NCI-H345 (cell line): ENCODE measurements at places on chromosomes 4 and X.

- DNase-seq: no peak
These were observed 548.9 kb downstream of the PPP4R3C start for GRCh38 chrX:26914232-26914631.

GRCh38 chr4:109701566-109702410 is 1.5 kb downstream of the CASP6 start:
- DNase-seq: no peak

- DNase-seq: no peak
These were observed 4.2 kb upstream of the ERVMER34-1 start for GRCh38 chr4:52755426-52755825.

- DNase-seq: no peak
These were observed 601.7 kb upstream of the GRIA3 start for GRCh38 chrX:122582280-122582974.

DNA sequence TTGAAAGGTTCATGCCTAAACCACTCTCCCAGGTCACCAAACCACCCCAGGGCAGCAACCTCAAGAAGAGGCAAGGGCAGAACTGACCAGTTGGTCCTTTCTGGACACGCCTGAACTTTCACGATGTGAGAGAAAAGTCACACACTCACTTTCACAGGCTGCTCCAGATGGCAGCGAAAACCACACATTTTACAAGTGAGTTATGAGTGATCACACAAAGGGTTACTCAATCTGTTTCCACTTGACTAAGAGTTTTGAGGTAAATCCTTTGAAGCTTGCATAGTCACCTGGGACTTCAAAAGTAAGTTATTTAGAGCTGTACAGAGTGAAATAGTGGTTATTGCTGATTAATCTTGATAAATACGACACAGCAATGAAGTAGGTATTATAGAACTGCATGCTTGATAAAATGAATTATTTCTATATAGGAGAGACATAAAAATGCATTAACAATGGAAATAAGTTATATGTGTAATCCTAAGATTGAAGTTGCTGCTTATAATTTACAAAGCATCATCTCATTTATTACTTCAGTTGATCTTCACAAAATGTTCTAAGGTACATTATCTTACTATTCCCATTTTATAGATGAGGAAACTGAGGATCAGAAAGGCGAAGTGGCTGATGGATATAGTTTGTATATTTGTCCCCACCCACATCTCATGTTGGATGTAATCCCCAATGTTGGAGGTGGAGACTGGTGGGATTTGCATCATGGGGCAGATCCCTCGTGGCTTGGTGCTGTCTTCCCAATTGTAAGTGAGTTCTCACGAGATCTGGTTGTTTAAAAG is 103.0 kb upstream of the KLF3 start:
- no peak for DNase-seq

GRCh38 chrX:103376118-103376978 is at the start of gene BEX3:
Gene BEX3, plus strand, starts transcription at chrX:103376538. Its CDS starts 984 bp downstream, at chrX:103377522.
- DNase-seq: peak; percentile 67

GRCh38 chr4:180150818-180151217 is 2092.4 kb upstream of the TENM3 start:
- no peak for DNase-seq

DNA sequence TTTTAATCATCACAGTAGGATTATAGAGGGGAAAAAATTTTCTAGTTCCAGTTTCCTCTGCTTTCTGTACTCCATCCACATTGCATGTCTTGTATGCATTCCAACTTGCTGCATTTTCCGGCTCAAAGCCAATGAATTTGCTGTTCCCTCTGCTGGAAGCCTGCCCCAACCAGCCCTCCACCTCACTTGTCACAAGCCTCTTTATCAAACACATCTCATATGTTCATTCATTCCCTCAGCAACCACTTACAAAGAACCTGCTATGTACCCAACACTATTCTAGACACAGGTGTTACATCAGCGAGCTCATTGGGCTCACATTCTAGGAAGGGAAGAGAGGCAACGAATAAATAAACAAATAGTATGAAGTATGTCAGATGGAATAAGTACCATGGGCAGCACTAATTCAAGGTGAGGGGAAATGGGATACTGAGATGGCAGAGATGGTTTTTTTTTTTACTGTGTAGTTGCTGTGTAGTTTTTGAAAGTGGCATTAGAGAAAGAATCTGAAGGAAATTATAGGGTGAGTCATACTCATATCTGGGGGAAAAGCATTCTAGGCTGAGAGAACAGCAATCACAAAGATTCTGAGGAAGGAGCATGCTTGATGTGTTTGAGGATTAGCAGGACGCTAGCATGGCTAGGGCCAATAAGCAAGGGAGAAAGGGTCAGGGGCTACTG is 332.5 kb downstream of the PDGFC start:
- peak; percentile 78 for DNase-seq

- no peak for DNase-seq
These were observed 135.2 kb downstream of the ARSF start for GRCh38 chrX:3176439-3176820.

DNA sequence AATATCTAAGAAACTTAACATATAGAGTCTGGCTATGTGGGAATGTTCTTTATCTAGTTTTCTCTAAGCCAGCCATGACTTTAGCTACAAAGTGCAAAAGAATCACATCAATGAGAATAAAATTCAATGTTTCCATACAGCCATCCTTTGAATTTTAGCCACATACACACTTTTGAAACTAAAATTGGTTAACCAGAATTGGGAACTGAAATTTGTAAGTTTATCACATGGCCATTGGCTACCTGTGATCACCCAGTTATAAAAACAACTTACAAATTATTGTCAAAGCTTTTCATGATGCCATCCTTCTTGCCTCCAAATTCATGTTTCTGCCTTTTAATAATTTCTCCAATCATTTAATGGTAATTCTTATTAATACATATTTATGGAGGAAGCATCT is 49.9 kb downstream of the PAK3 start:
- DNase-seq: no peak

- no peak for DNase-seq
These were observed 19.3 kb downstream of the DCTD start for GRCh38 chr4:182897601-182898478.

DNA sequence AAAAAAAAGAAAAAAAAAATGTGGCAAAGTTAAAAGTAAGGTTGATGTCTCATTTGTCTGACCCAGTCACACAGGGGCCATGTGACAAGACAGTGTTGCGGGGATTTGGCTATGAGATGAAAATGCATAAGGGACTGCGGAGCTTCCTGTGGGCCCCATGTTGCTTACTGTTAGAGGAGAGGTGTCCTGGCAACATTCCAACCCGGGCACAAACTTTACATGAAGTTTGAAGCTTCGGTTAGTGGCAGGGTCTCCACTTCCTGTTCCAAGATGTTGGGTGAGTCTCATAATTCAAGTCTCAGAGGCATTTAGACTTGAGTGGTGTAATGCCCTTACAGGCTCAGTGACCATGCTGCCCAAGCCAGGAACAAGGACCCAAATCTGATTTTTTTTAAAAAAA is 111.3 kb downstream of the MAML3 start:
- DNase-seq: no peak

DNA sequence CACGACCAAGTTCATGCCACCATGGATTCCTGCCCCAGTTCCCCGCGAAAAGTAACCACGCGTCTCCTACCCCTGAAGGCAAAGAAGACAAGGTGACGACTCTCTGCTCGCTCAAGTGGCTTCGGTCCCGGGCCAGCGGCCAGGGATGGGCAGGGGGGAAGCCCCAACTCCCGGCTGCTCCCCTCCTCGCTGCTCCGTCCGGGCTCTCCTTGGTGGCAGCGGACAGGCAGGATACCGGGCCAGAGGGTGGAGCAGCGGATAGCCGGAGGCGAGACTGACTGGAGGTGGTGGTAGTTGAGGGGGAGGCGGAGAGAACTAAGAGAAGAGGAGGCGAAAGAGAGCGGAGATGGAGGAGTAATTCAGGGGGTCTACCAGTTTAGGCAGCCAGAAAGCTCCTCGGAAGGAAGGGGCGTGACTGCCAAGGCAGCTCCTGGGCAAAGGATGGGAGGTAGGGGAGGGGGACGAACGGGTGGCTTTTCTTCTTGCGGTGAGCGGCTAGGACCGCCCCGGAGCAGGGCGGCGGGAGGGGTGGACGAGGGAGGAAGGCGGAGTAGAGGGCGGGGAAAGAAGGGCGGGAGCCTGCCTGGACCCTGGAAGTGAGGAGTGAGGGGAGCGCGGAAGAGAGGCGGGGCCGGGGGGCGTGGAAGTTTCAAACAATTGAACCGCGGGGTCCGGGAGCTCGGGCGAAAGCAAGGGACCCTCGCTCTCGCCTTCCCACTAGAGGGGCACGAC is at the start of gene AMOT:
Gene AMOT, minus strand, starts transcription at position 450 of the 732 bp plus-strand sequence. CDS start 17,705 bp downstream, outside the sequence.
- DNase-seq: peak; percentile 91

DNA sequence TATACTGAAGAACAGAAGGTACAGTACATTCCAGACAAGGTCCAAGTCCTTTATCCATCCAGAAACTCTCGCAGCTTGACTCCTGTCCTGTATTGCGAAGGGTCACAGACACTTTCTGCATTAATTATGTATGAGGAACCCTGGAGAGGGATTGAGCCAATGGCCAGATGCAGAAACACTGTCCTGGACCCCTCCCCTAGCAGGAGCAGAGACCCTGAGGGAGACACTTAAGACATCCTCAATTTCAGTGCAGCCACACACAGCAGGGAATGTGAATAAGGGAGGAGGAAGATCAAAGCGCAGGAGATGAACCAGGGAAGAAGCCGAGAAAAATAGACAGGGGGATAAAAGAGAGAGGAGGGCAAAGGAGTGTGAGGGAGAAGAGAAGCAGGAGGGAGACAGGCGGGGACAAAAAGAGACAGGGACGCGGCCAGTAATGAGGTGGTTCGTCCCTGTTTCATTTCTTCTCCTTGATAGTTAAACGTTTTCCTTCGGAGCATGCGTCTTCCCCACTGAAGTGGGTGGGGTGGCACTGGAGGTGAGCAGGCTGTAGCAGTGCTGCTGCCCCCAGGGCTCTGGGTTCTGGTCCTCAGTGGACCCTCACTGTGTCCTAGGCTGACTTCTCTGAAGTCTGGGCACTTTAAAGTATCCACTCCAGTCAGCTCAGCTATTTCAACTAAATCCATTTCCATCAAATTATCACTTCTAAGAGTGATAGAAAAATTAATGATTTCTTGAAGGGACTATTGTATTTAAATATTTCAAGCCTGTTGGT is 356.4 kb upstream of the NOCT start:
- no peak for DNase-seq

- no peak for DNase-seq
These were observed at the start of gene HSD17B13 for GRCh38 chr4:87322754-87323153. Gene HSD17B13, minus strand, starts transcription at chr4:87322882. Its CDS starts 41 bp downstream, at chr4:87322841.

- DNase-seq: no peak
These were observed 24.3 kb downstream of the IRF2 start for GRCh38 chr4:184450045-184450444.

DNA sequence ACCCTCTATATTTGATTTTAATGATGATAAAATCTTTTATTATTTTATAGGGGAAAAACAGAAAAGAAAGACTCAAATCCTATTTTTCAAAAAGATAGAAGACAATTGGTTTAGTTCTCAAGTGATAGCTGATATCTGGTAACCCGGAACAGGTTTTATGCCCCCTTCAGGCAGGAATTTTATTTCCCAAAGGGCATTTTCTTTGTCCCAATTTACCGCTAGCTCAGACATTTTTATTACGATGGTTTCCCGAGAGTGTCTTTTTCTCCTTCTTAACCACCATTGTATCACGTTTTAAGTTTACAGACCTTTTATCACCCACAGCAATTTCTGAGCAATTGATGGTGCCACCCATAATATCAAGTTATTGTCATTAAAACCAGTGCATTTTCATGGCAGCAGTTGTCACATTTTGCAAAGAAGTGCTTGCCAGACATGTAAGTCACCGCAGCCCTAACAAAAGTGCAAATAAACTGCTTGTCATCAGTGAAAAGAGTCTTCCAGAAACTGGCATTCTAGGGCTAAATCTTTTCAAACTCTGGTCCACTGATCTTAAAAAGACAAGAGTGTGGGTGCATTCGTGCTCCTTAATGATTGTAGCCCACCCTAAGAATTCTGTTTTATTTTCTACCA is 204.8 kb upstream of the VCX start:
- no peak for DNase-seq

DNA sequence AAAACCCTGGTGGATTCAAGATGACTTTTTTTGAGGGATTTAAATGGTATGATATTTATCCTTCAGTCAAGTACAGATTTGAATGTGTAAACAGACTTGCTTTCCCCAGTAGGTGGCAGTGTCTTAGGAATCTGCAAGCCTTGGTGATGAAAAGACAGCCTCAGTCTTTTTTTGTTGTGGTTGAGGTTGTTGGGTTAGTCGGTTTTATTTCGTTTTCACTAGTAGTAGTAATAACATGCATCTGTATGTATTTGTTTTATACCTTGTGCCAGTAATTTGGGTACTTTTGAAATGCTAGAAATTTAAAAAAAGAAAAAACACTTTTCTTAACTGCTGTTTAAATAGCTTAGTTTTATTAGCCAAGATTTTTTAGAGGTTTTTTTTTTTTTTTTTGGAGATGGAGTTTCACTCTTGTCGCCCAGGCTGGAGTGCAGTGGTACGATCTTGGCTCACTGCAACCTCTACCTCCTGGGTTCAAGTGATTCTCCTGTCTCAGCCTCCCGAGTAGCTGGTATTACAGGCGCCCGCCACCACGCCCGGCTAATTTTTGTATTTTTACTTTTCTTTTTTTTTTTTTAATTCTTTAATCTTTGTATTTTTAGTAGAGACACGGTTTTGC is 39.2 kb downstream of the COPS4 start:
- DNase-seq: peak; percentile 38

DNA sequence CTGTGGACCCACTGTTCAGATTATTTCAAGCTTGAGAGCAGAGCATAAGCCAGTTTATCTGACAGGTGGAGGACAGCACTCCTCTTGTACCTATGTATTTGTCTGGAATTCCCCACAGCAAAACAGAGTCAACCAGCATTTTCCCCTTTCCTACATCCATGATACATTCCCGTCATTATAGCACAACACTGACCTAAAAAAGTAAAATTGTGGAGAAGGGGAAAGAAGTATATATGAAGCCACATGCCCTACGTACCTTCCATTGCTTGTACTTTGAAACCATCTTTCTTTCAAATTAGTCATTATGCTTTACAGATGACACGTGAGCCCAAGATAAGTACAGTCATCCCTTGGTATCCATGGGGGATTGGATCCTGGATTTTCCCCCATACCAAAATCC is 73.3 kb downstream of the KLHL8 start:
- no peak for DNase-seq

DNA sequence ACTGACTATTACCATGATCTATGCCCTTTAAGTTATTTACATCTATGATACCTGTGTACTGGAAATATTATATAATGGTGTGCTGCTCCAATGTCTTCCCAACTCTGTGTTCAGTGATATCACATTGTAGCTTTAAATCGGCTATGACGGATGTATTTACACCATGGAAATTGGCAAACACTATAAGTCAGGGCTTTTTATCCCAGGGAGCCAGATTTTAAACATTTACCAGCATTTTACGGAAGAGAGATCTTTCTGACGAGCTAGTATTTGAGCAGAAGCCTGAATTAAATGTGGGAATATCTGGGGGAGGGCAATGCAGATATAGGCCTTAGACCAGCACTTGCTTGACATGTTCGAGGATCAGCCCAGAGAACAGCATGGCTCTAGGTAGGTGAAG is 7.7 kb upstream of the PGM2 start:
- DNase-seq: no peak

DNA sequence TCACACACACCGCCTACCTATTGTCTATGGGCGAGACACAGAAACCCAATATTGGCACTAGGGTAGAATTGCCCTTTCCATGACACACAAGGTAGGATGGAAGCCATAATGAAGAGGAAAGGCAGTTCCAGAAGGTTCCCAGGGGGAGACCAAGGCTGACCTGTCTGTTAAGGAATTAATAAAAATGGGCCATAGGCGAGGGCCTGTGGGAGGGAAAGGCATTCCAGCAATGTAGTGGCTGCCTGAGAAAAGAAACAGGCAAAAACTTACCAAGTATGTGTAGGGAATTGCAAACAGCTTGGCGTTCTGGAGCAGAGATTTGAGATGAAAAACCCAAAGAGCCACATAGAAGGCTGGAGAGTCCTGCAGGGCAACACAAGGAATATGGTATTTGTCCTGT is 19.1 kb downstream of the MAGED2 start:
- no peak for DNase-seq
